ENCODE measurements at places on chromosomes 5 and 9. TPM values are rescaled to one million over a fixed set of nuclear protein-coding genes. Genes with fewer than 3 reads are reported as not detected.

- peak; percentile 95 for DNase-seq
Measured at GRCh38 chr9:91419222-91420191, 4.1 kb downstream of the NFIL3 start.

GRCh38 chr5:40594811-40595210 lies 84.9 kb upstream of the PTGER4 start:
- DNase-seq: peak; percentile 13

Gene PLGRKT
- total RNA-seq: 22.9 TPM

- no peak for DNase-seq
Measured at GRCh38 chr9:127873886-127874285, 3.6 kb downstream of the AK1 start.

- peak; percentile 72 for DNase-seq
Measured at GRCh38 chr5:130571076-130571475, 594.0 kb downstream of the HINT1 start.

DNA sequence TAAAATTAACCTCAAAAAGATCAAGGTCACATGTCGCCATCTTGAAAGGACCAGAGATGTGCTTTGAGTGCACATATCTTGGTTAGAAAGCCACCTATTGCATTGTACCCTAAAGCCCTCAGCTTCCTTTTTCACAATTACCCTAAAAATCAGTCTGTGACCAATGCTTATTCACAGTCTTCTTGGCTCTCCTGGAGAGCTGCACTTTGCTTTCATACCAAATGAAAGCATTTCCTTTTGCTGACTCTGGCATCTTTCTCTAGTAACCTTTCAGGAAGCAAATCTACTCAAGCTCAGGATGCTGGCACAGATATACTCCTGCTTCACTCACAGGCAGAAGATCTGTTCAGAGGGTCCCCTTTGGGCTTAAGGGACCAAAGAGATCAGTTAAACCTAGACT lies 160.7 kb upstream of the PUM3 start:
- peak; percentile 4 for DNase-seq

Gene ZNF879
- 3.4 TPM for total RNA-seq

DNA sequence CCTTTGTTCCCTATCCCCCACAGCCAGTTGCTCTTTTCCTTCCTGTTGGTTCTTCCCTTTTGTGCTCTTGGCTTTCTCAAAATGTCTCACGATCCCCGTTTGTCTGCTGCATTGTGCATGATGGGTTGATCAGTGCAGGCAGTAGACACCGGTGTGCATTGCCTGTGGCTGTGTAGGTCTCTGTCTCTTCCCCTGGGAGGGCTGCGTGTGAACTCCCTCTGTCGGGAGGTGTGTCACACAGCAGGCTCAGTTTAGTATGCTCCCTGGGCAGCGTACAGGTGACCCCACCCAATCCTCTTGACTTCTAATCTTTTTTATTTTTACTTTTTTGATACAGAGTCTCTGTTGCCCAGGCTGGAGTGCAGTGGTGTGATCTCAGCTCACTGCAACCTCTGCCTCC lies 265.3 kb downstream of the FSTL4 start:
- DNase-seq: peak; percentile 12

- DNase-seq: no peak
Measured at GRCh38 chr5:175393897-175394296, 50.1 kb downstream of the DRD1 start.

DNA sequence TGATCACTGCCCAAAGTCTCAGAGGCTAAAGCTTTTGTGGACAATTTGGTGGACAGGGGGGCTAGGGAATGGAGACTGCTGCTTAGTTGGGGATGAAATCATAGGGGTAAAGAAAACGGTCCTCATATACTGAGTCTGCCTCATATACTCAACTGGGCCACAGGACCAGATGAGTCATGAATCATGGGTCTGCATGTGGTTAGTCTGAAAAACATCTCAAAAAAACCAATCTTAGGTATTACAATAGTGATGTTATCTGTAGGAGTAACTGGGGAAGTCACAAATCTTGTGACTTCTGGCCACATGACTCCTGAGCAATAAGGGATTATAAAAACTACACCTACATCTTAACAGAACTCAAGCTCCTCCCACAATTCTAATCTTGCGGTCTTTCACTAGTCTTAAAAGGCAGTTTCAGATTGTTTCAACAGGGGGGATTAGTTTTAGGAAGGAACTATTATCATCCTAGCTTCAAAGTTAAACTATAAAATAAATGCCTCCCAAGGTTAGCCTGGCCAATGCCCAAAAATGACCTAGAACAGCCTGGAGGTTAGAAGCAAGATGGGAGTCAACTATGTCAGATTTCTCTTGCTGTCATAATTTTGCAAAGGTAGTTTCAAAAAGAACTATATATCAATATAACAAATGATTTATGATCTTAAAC lies 17.5 kb downstream of the TMEM161B start:
- DNase-seq: no peak

DNA sequence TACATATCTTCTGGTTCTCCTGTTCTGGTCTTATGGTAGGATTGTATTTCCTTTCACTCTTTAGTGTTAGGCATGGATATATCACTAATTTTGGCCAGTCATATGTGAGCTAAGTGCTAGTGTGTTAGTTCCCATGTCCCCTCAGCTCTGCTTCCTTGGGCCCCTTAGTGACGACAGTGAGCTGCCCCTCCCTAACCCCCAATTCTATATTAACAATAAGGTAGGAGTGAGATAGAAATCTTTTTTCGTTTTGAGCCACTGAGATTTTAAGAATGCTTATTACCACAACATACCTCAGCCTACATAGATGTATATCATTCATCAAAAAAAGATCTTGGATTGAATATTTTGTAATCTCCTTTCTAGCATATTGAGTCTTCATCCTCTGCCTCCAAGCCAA lies 100.5 kb downstream of the PARP8 start:
- no peak for DNase-seq

Gene HMCN2
- total RNA-seq: under 0.01 TPM

DNA sequence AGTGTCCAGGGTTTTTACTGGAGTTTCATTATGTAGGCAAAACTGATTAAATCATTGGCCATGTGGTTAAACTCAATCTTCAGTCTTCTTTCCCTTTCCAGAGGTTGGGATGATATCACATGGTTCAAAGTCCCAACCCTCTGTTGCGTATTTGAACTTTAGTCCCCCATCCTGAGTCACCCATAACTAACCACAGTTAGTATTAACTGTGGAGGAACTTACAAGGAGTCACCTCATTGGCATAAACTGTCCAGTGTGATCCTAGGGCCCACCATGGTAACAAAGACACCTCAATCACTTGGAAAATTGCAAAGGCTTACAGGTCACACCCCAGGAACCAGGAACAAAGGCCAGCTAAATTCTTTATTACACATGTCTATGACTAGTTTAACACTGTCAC lies 188.5 kb downstream of the COX7C start:
- DNase-seq: no peak

GRCh38 chr9:33157960-33158842 lies 8.9 kb downstream of the B4GALT1 start:
- peak; percentile 73 for DNase-seq

Gene IFNA14
- total RNA-seq: not detected

DNA sequence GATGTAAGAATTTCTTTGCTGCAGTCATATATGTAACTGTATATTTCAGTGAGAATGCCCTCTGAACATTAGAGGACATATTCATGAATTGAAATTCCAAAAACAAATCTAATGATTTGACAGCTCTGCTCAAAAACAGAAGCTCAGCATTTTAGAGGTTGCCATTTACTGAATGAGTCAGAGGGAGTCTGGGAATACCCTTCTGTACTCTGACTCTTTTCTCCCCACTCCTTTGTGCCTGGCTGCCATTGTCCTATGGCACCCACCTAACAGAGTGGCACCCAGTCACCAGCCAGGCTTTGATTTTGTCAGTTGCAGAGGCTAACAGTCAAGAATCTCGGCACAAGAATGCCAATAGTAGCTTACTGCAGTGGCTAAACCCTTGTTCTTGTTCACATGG lies 133.6 kb downstream of the ATG10 start:
- peak; percentile 46 for DNase-seq

- peak; percentile 5 for DNase-seq
Measured at GRCh38 chr5:50352382-50352781, 88.7 kb downstream of the EMB start.

DNA sequence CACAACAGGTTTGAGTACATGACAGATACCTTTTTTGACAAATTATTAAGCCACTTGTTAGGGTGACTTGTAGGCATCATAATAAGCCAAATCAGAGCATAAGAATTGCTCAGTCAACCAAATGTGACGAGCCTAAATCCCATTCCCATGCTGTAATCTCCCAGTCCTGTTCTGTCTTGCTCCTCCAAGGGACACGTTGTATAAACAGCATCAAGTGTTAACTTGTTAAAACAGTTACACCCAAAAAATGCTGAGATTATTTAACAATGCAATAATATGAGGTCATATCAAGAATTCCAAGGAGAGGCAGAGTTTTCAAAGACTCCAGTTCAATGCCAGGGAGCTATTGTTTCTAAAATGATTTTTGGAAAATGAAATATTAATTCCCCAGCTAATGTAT lies 76.2 kb downstream of the SH3TC2 start:
- DNase-seq: peak; percentile 100

Gene C5orf24
- 22.6 TPM for total RNA-seq

Data from bronchial epithelial cell (primary cell).